ENCODE measurements at places on chromosomes 3 and 15.

DNA sequence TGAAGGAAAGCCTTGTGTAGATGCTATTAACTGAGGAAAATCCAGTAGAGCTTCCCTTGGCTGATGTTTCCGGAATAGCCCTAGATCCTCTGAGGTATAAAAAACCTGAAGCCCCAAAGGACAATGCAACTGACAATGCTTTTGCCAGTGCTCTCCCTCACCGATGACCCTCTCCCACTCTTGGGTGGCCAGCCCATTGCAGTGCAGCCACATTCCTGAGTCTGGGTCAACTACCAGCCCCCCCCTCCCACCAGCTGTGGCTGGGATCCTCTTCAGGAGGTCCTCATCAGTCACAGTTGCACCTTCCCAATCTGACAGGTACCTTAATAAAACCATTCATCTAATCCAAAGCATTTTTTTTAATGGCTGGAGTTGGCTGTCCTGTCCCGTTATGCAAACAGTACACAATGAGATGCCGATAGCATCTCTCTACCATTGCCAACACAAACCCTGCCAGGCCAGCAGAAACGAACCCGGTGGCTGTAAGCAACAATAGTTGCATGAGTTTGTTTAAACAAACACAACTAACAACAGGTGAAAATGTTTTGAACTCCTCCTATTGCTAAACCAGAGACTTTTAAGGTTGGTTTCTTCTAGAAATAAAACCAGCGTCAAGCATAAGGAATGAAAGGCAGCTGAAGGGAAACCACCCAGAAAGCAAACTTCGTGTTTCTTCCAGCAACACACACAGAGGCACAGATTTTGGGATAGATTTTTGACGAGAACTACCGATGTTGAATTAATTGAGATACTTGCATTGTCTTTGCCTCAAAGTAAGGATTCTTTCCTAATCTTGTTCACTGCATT lies 128.3 kb upstream of the ARHGEF3 start:
- no peak for DNase-seq

DNA sequence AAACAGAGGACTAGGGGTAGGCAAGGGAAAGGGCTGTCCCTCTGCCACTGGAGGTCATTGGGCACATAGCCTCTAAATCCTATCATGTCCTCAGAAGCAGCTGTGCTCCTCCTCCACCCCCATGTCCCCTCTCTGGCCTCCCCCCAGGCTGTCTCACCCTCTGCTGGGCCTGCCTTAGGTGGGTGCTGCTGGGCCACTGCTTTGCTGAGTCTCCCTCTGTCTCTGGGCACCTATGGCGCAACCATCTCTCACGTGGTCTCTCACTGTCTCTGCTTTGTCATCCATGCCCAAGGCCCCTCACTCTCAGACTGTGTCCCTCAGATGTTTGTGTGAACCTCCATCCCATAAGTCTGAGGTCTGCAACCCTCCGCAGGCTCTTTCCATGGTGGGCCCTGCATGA lies 35.0 kb upstream of the IQCF6 start:
- DNase-seq, result no peak

DNA sequence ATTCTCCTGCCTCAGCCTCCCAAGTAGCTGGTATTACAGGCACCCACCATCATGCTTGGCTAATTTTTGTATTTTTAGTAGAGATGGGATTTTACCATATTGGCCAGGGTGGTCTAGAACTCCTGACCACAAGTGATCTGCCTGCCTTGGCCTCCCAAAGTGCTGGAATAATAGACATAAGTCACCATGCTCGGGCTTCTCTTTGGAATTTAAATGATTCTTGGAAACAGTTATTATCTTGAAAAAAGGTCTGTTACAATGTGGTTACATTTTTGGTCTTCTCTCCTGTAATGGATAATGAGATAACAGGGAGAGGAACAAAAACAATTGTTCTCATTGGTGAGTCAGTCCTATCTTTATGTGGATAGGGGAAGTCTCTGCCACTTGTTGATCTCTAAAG lies 59.8 kb upstream of the AADACL2 start:
- no peak for DNase-seq

- no peak for DNase-seq
Measured at GRCh38 chr15:47737477-47737876, 20.2 kb downstream of the SEMA6D start.

DNA sequence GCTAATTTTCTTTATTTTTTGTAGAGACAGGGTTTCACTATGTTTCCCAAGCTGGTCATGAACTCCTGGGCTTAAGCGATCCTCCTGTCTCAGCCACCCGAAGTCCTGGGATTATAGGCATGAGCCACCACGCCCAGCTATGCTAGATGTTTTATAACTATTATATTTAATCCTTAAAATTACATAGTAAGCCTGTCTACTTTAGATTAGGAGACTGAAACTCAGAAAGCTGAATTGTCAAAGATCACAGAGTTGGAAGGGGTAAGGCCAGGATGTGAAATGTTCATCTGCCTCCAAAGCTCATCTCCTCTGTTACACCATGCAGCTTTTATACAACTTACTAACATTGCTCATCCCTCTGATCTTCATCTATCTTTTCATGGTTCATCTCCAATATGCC lies 89.8 kb downstream of the MAP2K5 start:
- DNase-seq, result no peak

- DNase-seq, result no peak
Measured at GRCh38 chr3:16498130-16498890, 15.2 kb downstream of the RFTN1 start.
